ENCODE measurements at places on chromosomes 1 and 21. TPM values are rescaled to one million over a fixed set of nuclear protein-coding genes. Genes with fewer than 3 reads are reported as not detected.

MRPL24 gene
- polyA plus RNA-seq = 62.5 TPM

GBP1 gene
- polyA plus RNA-seq = 18.5 TPM

HSPA6 gene
- 0.35 TPM for polyA plus RNA-seq

TCHH gene
- polyA plus RNA-seq = 0.05 TPM

ECM1 gene
- 11.9 TPM for polyA plus RNA-seq

GJA8 gene
- polyA plus RNA-seq = 0.80 TPM

FBXO44 gene
- 12.4 TPM for polyA plus RNA-seq

LRRC38 gene
- polyA plus RNA-seq = not detected

RAB29 gene
- 38.9 TPM for polyA plus RNA-seq

TP73 gene
- polyA plus RNA-seq = 0.55 TPM

IL19 gene
- 1.0 TPM for polyA plus RNA-seq

OR2T35 gene
- polyA plus RNA-seq = not detected

TSPAN2 gene
- 41.7 TPM for polyA plus RNA-seq

AMY1A gene
- not detected for polyA plus RNA-seq

FUBP1 gene
- polyA plus RNA-seq = 426 TPM

GRHL3 gene
- 4.6 TPM for polyA plus RNA-seq

NBPF3 gene
- 16.8 TPM for polyA plus RNA-seq

SASS6 gene
- 12.2 TPM for polyA plus RNA-seq

LCE3E gene
- not detected for polyA plus RNA-seq

SYT6 gene
- 2.3 TPM for polyA plus RNA-seq

MATN1 gene
- polyA plus RNA-seq = 0.23 TPM

OR10J1 gene
- polyA plus RNA-seq = 0.03 TPM

DIRAS3 gene
- polyA plus RNA-seq = 3.1 TPM

SPRR1B gene
- not detected for polyA plus RNA-seq

IGFN1 gene
- polyA plus RNA-seq = 0.91 TPM

ASPM gene
- 38.6 TPM for polyA plus RNA-seq

NPHS2 gene
- polyA plus RNA-seq = 420 TPM

MMEL1 gene
- 1.6 TPM for polyA plus RNA-seq

RIIAD1 gene
- polyA plus RNA-seq = 0.43 TPM

NID1 gene
- 177 TPM for polyA plus RNA-seq

MYCL gene
- 7.1 TPM for polyA plus RNA-seq

MAP3K6 gene
- 7.1 TPM for polyA plus RNA-seq

UBE2U gene
- not detected for polyA plus RNA-seq

FAM131C gene
- polyA plus RNA-seq = 1.3 TPM

PIGK gene
- polyA plus RNA-seq = 49.0 TPM

HENMT1 gene
- polyA plus RNA-seq = 14.1 TPM

RAD54L gene
- 16.7 TPM for polyA plus RNA-seq

CFHR4 gene
- polyA plus RNA-seq = not detected

OR2L2 gene
- 0.13 TPM for polyA plus RNA-seq

NUAK2 gene
- 9.3 TPM for polyA plus RNA-seq

NBPF10 gene
- polyA plus RNA-seq = 4.3 TPM

SLC44A3 gene
- polyA plus RNA-seq = 89.4 TPM

SLC16A4 gene
- 112 TPM for polyA plus RNA-seq

CNR2 gene
- 0.08 TPM for polyA plus RNA-seq

CAPN8 gene
- 2.3 TPM for polyA plus RNA-seq

C1orf94 gene
- not detected for polyA plus RNA-seq

TFF3 gene
- polyA plus RNA-seq = 3.0 TPM

HNRNPU gene
- polyA plus RNA-seq = 758 TPM

NTNG1 gene
- polyA plus RNA-seq = 34.3 TPM

CA14 gene
- 9.6 TPM for polyA plus RNA-seq

ZNF691 gene
- 21.2 TPM for polyA plus RNA-seq

ACKR1 gene
- 0.33 TPM for polyA plus RNA-seq

FRRS1 gene
- polyA plus RNA-seq = 10.7 TPM

PSRC1 gene
- polyA plus RNA-seq = 29.8 TPM

BLACAT1 gene
- 3.6 TPM for polyA plus RNA-seq

KPRP gene
- not detected for polyA plus RNA-seq

ADORA3 gene
- 0.52 TPM for polyA plus RNA-seq

HSD3B2 gene
- polyA plus RNA-seq = 3.0 TPM
